ENCODE measurements at places on chromosomes 11 and 22. TPM values are rescaled to one million over a fixed set of nuclear protein-coding genes. Genes with fewer than 3 reads are reported as not detected.

DNA sequence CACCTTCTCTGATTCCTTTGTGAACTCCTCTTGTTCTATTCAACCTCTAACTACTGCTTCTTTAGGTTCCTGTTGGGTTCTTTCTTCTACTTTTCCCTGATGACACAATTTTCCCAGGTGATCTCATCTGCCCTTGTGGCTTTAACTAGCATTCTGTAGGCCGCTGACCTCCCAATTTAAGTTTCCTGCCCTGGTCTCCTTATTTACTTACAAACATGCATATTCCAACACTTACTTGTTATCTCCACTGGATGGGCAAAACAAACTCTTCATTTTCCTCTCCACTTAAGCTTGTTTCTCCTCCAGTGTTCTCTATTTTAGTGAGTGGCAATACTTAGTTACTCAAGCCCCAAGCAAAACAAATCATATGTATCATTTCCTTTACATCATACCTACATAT, 734.5 kb downstream of the METTL15 start:
- no peak for DNase-seq

DNA sequence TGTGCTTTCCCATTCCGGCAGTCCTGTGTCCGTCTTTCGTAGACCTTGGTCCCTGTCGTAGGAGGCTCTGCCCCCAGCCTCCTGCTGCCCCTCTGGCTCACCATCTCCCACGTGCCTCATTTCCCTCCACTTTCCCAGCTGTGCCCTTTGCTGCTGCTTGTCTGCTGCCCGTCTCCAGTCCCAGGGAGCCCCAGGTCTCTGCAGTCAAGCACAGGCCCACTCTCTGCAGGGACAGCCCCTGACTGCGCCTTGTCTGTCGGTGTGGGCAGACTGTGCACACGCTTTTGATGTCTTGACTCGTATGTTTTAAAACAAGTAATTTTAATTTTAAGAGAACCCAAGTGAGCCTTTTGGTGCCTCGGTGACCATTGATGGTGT, 12.4 kb downstream of the DGCR8 start:
- DNase-seq = no peak

DNA sequence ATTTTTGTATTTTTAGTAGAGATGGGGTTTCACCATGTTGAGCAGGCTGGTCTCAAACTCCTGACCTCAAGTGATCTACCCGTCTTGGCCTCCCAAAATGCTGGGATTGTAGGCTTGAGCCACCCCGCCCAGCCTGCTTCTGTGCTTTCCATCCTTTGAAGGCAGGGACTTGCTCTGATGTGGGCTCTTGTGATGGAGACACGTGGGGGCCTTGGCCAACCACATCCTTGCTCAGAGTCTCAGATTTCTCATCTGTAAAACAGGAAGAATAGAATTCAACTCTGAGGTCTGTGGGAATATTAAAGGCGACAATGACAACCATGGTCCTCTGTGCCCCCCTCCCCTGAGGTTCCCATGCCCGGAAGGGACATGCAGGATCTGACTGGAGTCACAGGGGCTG, 3.8 kb upstream of the GGA1 start:
- no peak for DNase-seq

- no peak for DNase-seq
Measured at GRCh38 chr11:117488996-117489952, 161.6 kb downstream of the CEP164 start.

GRCh38 chr22:22245935-22246525, 1.4 kb downstream of the VPREB1 start:
- DNase-seq = no peak

DNA sequence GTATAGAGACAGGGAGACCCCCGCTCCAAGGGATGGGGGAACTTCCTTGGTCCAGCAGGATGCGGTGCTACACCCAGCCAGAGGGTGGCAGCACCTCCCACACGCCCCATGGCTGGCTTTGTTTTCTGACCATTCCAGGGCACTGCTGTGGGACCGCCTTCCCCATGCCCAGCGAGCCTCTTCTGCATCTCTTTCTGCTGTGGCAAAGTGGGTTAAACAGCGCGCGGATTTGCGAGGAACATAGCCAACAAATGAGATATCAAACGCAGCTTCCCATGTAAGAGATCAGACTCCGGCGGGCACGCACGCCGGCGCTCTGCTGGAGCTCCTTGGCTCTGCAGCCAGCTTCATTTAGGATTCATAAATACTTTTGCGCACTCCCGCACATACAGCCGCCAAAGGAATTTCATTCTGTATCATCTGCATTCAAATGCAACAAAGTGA, 485.8 kb upstream of the CADM1 start:
- no peak for DNase-seq

DNA sequence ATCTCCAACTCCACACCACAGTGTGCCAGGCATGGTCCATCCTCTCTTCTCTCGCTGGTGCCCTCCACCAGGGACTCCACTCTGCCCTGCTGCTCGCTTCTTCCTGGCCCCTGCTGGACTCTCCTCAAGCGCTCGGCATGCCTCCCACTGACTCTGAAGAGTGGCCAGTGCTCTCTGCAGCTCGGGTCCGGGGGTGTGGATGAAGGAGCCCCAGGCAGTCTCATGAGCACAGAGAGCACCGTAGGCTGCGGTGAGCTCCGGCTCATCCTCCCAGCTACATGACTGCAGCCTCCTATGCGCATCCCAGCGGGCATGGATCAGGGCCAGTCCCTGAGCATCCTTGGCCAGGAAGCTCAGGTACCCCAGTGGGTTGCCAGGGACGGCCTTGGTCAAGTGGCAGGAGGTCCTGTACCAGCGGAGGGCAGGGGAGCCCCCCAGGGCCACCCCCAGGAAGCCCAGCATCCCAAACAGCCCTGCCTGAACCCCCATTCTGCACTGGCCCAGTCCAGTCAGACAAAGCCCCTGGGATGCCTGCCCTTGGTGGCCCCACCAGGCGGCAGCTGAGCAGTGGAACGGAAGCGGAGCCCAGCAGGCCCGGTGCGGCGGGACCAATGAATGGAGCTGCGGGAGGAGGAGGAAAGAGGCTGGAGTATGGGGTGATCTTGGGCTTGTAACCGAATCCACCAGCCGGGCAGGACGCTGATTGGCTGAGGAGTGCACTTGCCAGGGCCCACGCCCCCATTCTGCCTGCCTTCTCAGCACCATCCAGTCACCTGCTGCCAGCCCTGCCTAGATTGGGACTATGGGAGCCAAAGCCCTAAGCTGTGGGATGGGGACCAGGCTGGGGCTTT, at the start of gene PLA2G3:
PLA2G3 (minus strand) TSS at position 643 of the 851 bp plus-strand sequence; CDS start at position 489, 154 bp downstream.
- no peak for DNase-seq

- no peak for DNase-seq
Measured at GRCh38 chr11:22707119-22707899, 40.9 kb downstream of the GAS2 start.

DNA sequence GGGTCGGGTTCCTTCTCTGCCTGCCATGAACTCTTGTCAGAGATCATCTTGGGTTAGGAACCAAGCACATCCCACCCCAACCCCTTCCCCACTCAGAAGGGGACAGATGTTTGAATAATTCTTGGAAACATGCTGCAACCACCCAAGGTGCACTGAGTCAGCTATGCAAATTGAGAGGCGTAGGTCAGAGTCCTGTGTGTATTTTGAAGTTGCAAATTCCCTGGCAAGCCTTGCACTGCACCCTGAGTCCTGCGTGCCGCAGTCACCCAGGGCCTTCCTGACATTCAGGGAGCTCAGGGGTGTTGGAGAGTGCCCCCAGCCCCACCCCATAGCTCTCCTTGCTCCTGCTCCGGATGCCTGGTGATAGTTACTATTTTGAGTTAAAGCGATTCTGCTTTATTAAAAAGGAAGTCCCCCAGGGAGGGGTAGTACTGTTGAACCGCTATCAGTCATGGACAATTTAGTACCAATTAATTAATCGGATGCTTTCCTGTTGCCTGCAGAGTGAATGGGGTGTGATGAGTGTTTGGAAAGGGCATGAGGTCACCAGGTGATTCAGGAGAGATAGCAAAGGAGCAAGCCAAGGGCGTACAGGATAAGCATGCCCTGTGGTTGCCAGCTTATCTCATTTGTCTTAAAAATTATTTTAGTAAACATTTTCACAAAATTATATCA, 123.7 kb downstream of the GRIK4 start:
- DNase-seq = no peak

DNA sequence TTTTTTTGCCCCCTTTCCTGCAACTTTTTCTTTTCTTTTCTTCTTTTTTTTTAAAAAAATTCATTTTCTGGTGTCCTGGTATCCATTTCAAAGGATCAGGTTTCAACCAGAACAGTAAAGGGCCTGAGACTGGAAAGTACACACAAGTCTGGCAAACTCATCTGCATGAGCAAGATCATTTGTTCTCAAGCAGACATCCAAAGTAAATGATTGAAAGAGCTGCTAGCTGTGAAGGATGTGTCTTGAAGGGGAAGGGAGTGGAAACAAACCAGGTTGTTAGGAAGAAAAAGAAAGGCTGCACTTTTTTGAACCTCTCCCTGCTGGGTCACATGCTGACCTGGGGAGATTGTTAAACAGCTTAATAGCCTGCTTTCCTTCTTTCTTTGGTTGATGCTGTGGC, 5.3 kb downstream of the YAP1 start:
- peak; percentile 81 for DNase-seq

DNA sequence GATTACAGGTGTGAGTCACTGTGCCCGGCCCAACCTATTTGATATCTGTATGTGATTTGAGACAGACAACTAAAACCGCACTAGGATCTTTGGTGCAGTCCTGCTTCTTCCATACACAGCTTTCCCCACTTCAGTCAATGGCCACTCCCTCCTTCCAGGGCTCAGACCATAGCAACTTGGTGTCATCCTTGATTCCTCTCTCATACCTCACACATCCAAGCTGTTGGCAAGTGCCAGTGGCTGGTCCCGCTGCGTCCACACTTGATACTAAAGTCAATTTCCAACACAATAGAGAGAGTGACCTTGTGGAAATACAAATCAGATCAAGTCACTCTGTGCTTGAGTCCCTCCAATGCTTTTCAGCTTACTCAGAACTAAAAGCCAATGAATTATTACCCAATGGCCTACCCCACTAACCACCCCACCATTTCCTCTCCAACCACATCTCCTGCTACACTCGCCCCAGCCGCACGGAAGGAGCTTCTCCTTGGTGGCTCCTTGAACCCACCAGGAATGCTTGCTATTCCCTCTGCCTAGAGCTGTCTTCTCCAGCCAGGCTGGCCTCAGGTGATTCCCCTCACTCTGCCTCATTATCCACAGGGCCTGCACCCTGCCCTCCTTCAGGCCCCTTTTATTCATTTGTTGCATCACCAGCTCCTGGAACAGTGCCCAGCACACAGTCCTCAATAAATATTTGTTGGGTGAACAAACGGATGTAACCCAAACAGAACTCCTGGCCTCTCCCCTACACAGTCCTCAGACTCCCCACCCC, 12.9 kb downstream of the ABTB2 start:
- DNase-seq = peak; percentile 95

DNA sequence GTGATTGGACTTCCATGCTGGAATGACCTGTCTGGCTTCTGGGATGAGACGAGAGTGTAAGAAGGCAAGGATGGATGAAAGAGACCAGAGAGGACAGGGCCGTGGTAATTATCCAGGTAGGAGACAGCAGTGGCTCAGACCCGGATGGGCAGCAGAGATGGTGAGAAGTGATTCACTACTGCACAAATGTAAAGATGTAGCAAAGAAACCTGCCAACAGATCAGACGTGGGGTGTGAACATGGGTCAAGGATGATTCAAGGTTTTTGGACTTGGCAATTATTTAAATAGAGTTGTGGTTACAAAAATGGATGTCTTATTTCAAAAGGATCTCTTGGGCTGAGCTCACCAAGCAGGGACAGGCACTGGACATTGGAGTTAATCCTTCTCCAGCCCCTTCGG, 32.7 kb downstream of the RIBC2 start:
- DNase-seq = no peak

- DNase-seq = peak; percentile 74
Measured at GRCh38 chr11:99015634-99016454, 4.9 kb upstream of the CNTN5 start.

GRCh38 chr11:10722307-10722706, 28.7 kb upstream of the CTR9 start:
- no peak for DNase-seq

DNA sequence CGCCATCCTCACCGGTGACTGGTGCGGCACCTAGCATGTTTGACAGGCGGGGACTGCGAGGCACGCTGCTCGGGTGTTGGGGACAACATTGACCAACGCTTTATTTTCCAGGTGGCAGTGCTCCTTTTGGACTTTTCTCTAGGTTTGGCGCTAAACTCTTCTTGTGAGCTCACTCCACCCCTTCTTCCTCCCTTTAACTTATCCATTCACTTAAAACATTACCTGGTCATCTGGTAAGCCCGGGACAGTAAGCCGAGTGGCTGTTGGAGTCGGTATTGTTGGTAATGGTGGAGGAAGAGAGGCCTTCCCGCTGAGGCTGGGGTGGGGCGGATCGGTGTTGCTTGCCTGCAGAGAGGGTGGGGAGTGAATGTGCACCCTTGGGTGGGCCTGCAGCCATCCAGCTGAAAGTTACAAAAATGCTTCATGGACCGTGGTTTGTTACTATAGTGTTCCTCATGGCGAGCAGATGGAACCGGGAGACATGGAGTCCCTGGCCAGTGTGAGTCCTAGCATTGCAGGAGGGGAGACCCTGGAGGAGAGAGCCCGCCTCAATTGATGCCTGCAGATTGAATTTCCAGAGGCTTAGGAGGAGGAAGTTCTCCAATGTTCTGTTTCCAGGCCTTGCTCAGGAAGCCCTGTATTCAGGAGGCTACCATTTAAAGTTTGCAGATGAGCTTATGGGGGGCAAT, 1.1 kb downstream of the NEAT1 start:
- peak; percentile 32 for DNase-seq

DNA sequence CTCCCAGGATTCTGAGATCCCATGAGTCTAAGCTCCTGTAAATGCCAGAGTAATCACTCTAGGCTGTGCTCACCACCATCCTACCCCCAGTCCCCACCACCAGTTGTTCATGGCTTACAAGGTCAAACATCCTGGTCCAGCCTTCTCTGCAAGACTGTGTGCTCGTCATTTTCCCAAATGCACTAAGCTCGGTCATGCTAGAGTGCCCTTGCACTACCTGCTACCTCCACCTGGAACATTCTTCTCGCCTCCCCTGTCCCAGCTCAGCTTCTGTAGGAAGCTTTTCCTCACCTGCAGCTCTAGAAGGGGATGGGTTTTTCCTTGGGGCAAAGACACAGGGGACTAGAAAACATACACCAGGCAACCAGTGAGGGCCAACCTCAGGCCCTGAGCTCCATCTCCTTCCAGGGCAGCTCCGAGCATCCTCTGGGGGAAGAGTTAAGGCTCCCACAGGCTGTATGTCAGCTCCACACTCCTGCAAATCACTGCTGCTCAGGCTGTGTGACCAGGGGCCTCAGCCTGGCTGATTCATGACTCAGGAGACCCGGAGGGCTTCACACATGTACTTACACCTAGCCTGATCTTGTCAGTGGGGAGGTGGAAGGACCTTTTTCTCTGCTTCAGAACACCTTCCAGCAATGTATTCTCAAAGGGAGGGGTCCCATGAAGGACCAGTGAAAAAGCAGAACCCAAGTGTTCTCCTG, 37.2 kb upstream of the CSNK2A3 start:
- DNase-seq = no peak

The APOA5 gene
- total RNA-seq = not detected

The DSCAML1 gene
- total RNA-seq = not detected

The SORL1 gene
- 74.5 TPM for total RNA-seq

The INPP5J gene
- total RNA-seq = 2.1 TPM

The ZNF215 gene
- total RNA-seq = 4.5 TPM

The BBOX1 gene
- not detected for total RNA-seq

The OTOG gene
- total RNA-seq = not detected

The P2RY2 gene
- total RNA-seq = 72.9 TPM

The TRIM66 gene
- total RNA-seq = 5.5 TPM

All from PC-3 (cell line).